ENCODE measurements at places on chromosomes 1 and 21. TPM values are rescaled to one million over a fixed set of nuclear protein-coding genes. Genes with fewer than 3 reads are reported as not detected.

The LCE5A gene
- total RNA-seq: not detected

The KCNA2 gene
- total RNA-seq: 0.35 TPM

The TBX15 gene
- total RNA-seq: 12.1 TPM

The SLC6A17 gene
- total RNA-seq: 0.76 TPM

The OR2T35 gene
- not detected for total RNA-seq

The RXFP4 gene
- 0.18 TPM for total RNA-seq

The CYP2J2 gene
- total RNA-seq: 4.7 TPM

The CD244 gene
- total RNA-seq: 0.93 TPM

The SYCP1 gene
- total RNA-seq: not detected

The TFF2 gene
- total RNA-seq: not detected

The ADORA3 gene
- 0.88 TPM for total RNA-seq

The PDPN gene
- total RNA-seq: 9.1 TPM

The CAP1 gene
- 120 TPM for total RNA-seq

The CRYAA gene
- not detected for total RNA-seq

The SGIP1 gene
- total RNA-seq: 11.7 TPM

The PGBD5 gene
- total RNA-seq: 5.3 TPM

The GSTM5 gene
- total RNA-seq: 16.5 TPM

The ZBTB7B gene
- 18.6 TPM for total RNA-seq

The KCNK2 gene
- total RNA-seq: 1.9 TPM
